Stimulated activated CD4-positive, alpha-beta T cell treated with anti-CD3 and anti-CD28 coated beads, Interleukin-2, amount 100 ng/mL, for 4 hours (primary cell): ENCODE measurements at places on chromosomes 4 and X.

- DNase-seq = no peak
These were observed 43.4 kb downstream of the EFNB1 start for GRCh38 chrX:68872171-68872570.

DNA sequence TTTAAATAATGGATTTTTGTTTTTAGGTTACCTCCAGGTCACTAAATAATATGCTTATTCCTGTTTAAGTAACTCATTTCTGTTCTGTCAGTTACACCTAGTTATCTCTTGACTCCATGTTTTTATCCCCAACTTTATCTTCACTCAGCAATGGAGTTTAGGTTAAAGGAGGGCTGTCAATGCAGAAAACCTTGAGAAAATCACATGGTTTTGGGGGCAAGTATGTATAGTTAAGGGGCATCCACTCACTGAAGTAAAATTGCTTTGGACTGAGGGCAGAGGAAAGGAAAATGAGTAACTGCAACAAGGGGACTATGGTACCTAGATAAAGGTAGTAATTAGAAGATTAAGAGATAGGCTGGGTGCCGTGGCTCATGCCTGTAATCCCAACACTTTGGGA, 87.1 kb downstream of the UBE2K start:
- DNase-seq = no peak

DNA sequence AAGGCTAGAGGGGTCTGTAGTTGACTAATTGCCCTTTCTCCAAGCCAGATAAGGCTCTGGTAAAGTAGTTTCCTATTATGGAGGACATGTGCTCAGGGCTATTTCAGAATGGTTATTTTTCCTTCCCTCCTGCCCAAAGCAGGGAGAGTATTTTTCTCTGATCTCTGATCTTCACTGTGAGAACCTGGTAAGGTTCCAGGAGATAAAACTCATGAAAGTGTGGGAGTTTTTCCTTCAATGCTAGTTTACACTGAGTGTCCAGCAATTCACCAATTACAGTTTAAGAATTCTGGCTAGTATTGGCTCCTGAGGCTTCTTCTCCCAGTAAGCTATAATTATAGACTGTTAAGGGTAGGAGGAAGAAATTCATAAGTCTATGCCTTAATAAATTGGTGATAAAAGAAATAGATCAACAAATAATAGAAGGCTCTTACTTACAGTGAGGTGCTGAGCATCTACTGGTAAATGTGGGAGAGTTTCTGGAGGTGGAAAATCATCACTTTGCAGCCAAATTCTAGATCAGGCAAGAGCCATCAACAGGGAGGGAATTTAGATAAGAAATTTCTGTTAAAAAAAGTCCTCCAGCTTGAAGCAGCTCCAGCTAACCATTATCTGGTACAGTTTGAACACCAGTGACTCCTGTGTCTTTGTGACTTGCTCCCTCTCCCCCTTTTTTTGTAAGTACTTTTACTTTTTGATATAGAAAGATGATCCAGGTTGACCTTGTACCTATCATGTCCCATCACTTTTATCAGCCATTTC, 30.9 kb downstream of the CASP6 start:
- no peak for DNase-seq

DNA sequence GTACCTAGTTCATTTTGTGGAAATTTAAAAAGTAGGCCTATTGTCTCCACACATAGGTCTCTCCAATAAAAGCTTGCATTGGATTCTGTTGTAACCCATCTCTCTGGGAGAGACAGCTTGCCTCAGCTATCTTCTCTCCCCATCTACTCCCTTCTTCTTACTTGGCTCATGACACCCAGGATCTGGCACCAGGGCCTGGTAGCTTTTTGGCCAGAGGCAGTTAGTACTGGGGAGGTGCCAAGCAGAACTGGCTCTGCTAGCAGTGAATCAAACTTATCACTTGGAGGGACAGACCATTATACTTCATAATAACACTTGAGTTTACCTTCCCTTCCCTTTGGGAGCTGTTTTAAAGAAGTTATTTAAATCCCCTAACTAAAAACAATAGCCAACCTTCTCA, 31.8 kb downstream of the PLAC1 start:
- DNase-seq = no peak

GRCh38 chr4:130722361-130722760, 1626.4 kb downstream of the C4orf33 start:
- no peak for DNase-seq

DNA sequence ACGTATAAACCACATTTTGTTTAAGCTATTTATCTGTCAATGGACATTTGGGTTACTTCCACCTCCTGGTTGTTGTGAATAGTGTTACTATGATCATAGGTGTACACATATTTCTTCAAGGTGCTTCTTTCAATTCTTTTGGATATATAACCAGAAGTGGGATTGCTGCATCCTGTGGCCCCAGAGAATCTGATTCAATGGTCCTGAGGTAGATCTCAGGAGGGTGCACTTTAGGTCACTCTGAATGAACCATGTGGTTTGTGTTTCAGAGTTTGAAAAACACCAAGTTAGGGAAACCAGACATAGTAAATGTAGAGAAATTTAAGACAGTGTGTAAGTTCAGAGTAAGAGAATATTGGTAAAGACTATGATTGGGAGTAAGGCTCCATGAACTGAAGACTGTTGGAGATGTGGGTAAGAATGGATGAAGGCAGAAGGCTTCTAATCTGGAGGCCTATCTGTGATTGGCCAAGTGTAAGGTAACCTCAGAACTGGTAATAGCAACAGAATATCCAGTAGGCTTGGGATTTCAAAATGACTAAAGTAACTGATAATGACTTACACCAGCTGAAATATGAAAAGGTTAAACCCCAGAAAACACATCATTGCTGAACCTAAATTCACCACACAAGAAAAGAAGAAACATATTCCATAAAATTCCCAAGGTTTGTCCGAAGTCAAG, 236.9 kb downstream of the CAMK2D start:
- no peak for DNase-seq

- DNase-seq = no peak
These were observed 41.6 kb upstream of the TLR3 start for GRCh38 chr4:186027405-186027804.

DNA sequence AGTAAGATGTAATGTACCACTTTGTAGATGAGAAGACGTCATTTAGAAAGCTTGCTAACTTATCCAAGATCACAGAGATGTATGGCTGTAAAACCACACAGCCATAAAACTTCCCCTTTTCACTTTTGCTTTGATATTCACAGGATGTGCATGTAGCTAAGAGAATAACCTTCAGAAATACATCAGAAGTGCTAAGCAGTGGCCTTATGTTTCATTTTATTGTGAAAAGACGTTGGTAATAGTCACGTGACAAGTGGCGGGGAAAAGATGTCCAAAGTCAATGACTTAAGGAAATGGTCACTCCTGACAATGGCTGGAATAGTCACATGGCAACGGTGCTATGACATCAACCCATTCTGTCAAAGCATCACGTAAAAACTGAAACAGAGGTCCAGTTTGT, 12.9 kb upstream of the WDR17 start:
- no peak for DNase-seq

GRCh38 chrX:72046447-72046846, 85.3 kb downstream of the RTL5 start:
- no peak for DNase-seq

DNA sequence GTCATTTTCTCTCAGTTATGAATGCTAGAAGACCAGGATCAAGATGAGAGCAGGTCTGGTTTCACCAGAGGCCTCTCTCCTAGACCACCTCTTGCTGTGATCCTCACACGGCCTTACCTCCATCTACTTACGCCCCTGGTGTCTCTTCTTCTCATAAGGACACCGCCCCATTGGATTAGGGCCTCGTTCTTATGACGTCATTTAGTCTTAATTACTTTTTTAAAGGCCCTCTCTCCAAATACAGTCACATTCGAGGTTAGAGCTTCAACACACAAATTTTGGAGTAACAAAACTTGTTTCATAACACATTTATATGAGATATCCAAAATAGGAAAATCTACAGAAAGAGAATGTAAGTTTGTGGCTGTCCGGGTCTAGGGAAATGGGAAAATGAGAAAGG, 391.0 kb upstream of the PITX2 start:
- no peak for DNase-seq

DNA sequence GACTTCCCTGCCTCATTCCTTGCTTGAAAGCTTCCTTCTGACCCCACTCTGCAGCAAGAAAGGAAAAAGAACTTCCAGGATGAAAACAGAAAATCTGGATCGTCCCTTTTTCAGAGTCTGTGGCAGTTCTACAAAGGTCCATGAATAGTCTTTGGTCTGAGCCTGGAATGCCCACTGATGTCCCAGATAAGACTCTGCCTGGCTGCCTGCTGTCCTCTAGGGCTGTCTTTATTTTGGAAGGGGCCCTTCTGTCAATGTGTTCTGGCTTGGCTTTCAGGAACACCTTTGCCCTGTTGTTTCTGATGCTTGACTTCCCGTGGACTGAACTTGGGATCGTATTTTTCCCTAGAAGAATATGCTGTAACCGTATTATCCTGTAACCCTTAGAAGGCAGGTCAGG, 114.7 kb upstream of the LNX1 start:
- no peak for DNase-seq

DNA sequence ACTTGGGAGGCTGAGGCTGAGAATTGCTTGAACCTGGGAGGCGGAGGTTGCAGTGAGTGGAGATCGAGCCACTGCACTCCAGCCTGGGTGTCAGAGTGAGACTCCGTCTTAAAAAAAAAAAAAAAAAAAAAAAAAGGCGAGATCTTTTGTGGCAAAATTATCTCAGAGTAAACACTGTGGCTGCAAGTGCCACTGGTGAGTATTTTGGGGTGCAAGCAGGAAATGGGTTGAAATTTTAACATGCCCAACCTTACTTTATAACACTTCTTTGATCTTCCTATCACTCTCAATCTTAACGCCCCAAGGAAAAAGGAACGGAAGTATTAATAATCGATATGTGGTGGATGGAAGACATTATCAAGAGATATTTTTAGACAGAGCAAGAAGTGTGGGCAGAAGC, 32.1 kb downstream of the SLC34A2 start:
- no peak for DNase-seq

DNA sequence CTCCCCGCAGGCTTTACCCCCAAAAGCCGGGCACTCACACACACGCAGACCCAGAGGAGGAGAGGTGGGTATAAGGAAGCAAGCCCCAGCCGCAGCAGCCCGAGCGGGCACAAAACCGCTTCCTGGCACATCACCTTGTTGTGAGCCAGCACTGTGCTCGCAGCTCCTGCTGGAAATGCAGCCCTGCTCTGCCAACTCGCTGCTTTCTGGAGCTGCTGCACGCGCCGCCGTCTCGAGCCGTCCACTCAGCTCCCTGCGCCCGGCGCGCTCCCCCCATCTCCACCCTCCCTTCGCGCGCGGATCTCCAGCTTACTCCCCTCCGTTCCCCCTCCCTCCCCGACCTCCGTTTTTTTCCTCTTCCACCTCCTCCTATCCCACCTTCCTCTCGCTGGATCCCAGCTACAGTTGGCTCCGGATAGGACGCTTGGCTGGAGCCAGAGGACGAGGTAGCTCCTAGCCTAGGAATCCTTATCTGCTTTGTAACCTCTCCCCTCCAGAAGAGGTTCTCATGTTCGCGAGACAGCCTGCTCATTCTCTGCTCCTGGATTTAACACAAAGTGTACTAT, at the start of gene SPOCK3:
Gene SPOCK3, minus strand, starts transcription at position 179 of the 566 bp plus-strand sequence.
- DNase-seq = no peak

DNA sequence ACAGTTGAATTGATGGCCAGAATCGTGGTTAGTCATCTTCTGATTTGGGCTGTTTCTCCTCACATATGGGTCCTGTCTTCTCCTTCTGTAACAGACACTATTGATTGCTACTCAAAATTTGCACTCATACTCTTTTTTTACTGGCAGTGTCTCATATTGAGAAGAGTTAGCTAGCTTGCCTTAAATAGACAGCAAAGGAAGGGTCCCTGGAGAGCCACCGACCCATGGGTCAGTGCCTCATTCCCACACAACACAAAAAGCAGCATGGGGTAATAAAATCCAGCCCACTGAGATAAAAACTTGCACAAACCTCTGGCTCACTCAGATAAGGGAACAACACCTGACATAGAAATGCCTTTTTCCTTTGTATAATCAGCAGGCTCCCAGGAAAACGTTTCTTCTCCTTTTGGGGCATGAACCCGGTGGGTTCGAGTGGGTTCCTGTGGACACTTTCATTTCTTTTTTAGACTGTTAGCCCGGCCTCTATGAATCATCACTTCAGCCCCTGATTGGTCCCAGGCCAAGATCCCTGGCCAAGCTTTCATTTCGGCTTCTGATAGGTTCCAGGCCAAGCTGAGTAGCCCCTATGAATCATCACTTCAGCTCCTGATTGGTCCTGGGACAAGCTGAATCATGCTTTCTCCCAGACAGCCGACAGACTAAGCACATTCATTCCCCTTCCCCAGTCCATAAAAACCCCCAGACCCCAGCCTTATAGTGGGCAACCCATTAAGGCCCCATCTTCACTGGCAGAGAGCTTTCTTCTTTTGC, 408.1 kb downstream of the DCAF12L2 start:
- DNase-seq = no peak

DNA sequence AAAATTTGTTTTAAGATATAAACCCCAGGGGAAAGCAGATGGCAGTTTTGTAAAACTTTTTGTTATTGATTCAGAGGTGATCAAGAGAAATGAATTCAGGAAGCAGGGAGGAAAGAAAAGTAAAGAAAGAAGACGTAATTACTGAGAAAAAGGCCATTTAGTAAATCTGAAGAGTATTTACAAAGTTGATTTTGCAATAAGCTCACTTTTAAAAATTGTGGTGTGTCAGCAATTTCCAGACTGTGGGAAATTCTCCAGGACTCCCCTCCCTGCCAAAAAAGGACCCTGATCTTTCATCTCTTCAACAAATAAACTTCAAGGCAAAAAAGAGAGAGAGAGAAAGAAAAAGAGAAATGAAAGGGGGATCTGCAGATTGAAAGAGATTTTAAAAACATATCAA, 36.6 kb downstream of the PCYT1B start:
- no peak for DNase-seq

DNA sequence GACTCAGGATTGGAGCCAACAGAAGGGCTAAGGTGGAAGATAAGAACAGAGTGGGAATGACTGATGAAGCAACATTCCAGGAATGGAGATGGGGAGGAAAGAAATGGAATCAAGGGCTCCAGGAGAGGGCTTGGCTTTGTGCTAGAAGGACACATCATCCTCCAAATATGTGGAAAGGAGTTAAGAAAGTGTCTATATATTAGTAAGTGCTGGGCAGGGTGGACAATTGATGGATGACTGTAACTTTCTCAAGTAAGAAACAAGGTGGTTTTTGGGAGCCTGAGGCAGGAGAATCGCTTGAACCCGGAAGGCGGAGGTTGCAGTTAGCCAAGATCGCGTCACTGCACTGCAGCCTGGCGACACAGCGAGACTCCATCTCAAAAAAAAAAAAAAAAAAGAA, 71.6 kb upstream of the NFKB1 start:
- no peak for DNase-seq

GRCh38 chrX:154855256-154855655, 20.8 kb upstream of the SMIM9 start:
- no peak for DNase-seq

DNA sequence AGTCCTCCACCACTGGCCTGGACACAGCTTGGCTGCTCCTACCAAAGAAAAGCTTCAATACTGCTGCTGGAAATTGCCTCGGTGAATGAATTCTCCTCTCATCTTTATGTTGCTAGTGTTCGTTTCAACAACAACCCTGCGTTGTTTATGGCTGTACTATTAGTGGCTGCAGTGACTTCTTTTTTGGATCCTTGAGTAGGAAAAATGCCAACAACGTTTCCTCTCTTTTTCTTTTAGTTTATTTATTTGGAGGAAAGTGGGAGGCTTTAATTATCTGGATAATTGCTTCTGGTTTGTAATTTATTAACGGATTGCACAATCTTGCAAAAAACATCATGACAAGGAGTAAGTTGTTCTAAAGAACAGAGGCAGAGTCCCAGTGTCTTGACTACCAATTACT, 464.1 kb upstream of the TRAM1L1 start:
- no peak for DNase-seq
